ENCODE measurements at places on chromosomes 2 and 18.

GRCh38 chr2:17133052-17133671 is 385.1 kb downstream of the RAD51AP2 start:
- no peak for DNase-seq

GRCh38 chr18:57404345-57404744 is 30.8 kb upstream of the ONECUT2 start:
- DNase-seq, result no peak

- DNase-seq, result no peak
These were observed 165.9 kb downstream of the DYSF start for GRCh38 chr2:71619230-71619741.

DNA sequence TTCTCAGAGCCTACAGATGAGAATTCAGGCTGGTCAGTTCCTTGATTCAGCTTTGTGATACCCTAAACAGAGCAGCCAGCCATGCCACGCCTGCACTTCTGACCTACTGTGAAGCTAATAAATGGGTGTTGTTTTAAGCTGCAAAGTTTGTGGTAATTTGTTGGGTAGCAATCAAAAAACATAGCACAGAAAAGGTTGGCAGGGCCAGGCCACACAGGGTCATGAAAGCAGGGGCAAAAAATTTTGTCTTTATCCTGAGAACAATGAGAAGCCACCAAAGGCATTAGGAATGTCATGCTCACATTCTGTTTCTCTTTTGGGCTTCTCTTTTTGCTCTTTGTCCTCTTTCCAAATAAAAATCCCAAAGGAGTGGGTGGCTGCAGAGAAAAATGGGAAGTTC is 385.9 kb downstream of the TXNL1 start:
- DNase-seq, result no peak

DNA sequence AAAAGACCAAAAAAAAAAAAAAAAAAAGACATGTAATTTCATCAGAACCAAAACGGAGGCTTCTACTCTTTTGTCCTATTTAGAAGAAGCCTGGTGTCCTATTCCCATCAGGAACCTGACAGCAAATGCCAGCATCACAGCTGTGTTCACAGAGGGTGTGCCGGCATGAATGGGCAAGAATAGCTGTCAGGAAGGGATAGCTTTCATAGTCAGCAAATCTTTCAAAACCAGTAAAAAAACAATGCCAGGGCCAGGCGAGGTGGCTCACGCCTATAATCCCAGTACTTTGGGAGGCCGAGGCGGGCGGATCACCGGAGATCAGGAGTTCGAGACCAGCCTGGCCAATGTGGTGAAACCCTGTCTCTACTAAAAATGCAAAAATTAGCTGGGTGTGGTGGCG is 231.8 kb upstream of the PXDN start:
- no peak for DNase-seq

GRCh38 chr2:211204456-211204855 is 648.1 kb downstream of the CPS1 start:
- DNase-seq, result no peak

DNA sequence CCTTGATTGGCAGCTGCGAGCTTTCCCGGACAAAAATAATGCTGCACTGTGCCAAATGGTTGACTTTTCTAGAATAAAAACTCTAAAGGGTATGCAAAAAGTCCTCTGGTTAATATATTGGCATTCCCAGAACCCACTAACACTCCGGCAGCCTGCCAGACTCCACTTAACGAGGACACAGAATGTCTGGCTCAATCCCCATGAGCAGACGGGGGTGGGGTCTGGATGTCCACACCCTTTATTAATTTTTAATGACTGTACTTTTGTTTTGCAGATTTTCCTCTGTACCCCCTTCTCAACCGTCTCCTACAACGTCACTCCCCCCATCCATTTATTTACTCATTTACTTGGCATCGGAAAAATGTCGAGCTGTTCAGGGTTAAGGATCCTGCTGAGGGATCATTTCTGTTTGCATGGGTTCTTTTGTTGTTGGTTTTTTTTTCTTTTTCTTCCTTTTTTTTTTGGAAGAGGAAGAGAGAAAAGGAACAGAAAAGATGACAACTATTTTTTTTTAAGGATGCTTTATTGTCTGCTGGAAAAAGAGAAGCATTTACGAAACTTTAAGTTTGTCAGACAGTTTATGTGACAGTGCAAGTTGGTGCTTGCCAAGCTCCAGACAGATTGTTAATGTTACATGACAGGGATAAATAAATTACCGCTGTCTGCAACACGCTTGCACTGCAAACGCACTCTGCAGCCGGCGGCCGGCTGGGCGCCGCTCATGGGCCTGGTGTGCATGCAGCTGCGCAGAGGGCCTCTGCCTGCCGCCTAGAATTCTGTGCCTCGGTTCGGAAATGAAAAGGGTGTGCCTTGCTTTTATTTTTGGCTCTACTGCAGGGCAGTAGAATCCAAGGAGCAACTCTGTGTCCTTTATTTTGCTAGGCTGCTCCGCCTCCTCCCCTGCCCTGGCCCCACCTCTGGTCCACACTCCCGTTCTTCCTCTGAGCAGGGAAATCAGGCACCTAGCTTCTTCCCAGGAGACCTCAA is 3.6 kb downstream of the LDLRAD4 start:
- no peak for DNase-seq

DNA sequence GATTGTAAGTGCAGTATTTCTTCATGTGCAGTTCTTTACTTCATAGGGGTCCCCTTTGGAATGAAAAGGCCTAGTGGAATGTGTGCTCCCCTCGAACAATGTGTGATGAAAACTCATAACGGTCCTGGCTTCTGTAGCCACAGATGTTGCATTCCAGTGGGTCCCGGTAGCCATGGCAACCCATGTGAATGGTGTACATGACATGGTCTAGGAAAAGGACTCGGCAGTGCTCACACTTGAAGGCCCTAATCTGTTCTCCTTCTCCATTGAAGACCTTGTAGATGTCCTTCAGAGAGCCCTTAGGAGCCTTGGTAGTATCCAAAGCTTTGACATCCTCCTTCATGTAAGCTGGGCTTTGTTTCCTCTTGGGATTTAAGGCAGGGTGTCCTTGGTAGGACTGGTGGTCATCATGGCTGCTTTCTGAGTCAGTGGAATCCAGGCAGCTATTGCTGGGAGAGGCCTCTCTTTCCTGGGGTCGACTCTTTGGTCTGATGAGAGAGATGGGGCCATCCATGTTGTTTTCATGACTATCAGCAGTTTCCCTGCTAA is 144.0 kb downstream of the IKZF2 start:
- DNase-seq, result no peak

DNA sequence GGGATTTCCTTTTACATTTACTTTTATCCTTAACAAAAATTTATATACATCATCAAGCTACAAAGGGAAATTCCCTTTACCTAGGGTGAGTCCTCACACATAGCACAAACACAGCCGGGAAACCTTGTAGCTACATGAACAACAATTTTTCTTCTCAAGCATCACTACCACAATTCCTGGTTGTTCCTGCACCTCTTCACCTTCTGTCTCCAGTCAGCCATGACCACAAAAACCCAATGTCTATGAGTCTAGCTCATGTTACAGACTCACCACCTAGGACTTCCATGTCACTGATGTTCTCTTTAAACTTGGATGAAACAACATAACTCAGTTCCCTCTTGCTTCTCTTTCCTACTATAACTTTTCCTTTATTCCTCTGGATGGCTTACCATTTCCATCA is 460.4 kb downstream of the MBD2 start:
- no peak for DNase-seq

GRCh38 chr2:71551631-71551915 is 98.2 kb downstream of the DYSF start:
- DNase-seq, result no peak

DNA sequence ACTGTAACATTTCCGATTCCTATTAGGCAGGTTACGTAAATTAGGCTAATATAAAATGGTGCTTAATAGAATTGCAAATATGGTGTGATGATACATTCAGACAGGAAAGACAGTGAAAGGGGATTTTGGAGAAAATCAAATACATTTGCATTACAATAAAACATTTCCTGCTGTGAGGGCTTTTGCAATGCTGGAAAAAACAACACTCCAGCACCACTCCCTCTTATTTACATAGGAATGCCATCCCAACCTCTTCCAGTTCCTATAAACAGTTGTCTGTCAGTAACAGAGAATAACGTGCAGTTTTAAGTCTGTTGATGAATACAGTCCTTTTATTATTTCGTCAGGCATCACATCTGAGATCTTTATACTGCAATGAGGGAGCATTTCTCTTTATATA is 298.8 kb upstream of the FANCL start:
- no peak for DNase-seq

- DNase-seq, result no peak
These were observed 179.2 kb downstream of the KCNS3 start for GRCh38 chr2:18057657-18058056.

GRCh38 chr2:10829299-10829698 is 16.7 kb upstream of the PDIA6 start:
- no peak for DNase-seq

- no peak for DNase-seq
These were observed 44.5 kb downstream of the MYOM1 start for GRCh38 chr18:3175195-3175758.

GRCh38 chr2:239596792-239597191 is 196.0 kb upstream of the HDAC4 start:
- no peak for DNase-seq

DNA sequence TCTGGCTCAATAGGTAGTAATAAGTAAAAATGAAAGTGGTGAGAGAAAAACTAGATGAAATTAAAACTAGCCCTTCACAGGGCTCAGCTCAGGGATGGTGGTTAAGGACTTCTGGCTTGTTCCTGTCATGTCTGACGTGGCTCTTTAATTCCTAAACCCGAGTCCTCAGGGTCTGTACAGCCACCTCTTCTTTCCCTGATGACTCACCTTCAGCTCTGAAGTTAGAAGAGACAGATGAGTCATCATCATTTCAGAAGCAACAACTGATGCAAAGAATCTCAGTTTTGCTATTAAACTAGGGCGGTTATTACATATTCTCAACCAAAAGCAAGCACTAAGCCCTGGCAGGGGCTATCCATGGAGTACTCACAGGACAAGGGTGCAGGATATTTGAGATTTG is 24.0 kb upstream of the ITGB6 start:
- DNase-seq, result no peak

GRCh38 chr2:192345287-192345686 is 150.6 kb upstream of the TMEFF2 start:
- DNase-seq, result no peak

Data from AML-193 (cell line).